T-helper 17 cell (primary cell): ENCODE measurements at places on chromosomes 4 and X. TPM values are rescaled to one million over a fixed set of nuclear protein-coding genes. Genes with fewer than 3 reads are reported as not detected.

GRCh38 chr4:38815885-38816782, 11.5 kb upstream of the TLR1 start:
- DNase-seq: no peak
- no peak overlapping the region for H3K4me3 ChIP-seq
- peaks cover 15% of the 10 kb centered on the region for H3K4me1 ChIP-seq
- H3K27ac ChIP-seq: no peak overlapping the region
- no peaks in the 10 kb centered on the region for H3K27me3 ChIP-seq

GRCh38 chr4:47525154-47525819, 40.2 kb downstream of the ATP10D start:
- peaks cover 4% of the 10 kb centered on the region for H3K36me3 ChIP-seq
- no peaks in the 10 kb centered on the region for H3K27me3 ChIP-seq
- H3K27ac ChIP-seq: no peak overlapping the region
- no peak for DNase-seq
- H3K4me3 ChIP-seq: no peak overlapping the region
- H3K4me1 ChIP-seq: peaks cover 5% of the 10 kb centered on the region

Gene IL15
- 4.7 TPM for total RNA-seq

Gene GYPA
- not detected for total RNA-seq

DNA sequence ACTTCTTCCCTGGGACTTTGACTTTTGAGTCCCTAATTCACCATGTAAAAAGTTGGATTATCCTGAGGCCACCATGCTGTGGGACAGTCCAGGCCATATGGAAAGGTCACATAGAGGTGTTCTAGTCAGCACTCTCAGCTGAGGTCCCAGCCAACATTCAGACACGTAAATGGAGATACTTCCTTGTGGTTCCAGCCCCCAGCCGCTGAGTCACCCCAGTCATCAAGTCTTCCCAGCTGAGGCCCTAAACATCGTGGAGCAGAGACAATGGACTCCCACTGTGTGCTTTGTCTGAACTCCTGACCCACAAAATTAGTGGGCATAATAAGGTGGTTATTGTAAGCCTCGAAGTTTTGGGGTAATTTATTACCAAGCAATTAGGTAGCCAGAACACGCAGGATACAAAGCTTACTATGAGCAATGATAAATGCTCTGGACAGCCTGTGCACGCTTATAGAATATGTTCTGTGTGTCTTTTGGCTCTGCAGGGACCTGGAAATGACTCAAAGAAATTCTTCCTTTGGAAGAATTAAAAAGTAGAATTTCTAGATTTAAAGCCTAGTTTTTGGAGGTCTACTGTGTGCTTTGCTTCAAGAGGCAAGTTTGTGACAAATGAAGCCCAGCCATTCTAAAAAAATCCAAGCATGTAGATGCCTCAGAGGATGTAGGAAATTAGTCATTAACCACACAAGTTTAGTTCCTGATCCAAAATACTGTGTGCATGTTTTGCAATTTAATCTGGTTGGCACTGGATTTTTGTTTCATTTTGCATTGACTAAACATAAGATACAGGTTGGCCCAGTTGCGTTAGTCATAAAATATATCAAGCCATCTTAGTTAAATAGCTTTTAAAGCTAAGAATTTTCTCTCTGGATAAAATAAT, 33.2 kb upstream of the SLC9A7 start:
- H3K27ac ChIP-seq: no peak overlapping the region
- no peaks in the 10 kb centered on the region for H3K4me1 ChIP-seq
- no peak overlapping the region for H3K4me3 ChIP-seq
- H3K27me3 ChIP-seq: no peaks in the 10 kb centered on the region

DNA sequence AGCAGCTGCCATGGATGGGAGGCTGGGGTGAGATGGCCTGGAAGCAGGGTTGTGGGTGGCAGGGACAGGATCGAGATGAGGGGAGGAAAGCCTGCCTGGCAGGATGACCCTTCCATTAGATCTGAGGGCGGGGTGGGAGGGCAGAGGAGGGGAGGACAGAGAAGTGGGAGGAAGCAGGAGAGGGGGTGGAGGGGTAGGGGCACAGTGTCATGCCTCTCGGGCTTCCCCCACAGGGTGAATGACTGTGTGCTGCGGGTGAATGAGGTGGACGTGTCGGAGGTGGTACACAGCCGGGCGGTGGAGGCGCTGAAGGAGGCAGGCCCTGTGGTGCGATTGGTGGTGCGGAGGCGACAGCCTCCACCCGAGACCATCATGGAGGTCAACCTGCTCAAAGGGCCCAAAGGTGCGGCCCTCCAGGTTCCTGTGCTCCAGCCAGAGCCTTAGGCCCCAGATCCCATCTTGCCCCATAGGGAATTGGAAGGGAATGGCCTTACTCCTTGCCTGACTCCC, 4.9 kb downstream of the DLG3 start:
- no peak for DNase-seq
- no peak overlapping the region for H3K27ac ChIP-seq
- H3K27me3 ChIP-seq: peaks cover 7% of the 10 kb centered on the region
- peaks cover 18% of the 10 kb centered on the region for H3K4me1 ChIP-seq
- no peak overlapping the region for H3K4me3 ChIP-seq

Gene BTK
- total RNA-seq: 13.8 TPM

Gene CSN1S1
- total RNA-seq: not detected
